ENCODE measurements at places on chromosomes 11 and 22. TPM values are rescaled to one million over a fixed set of nuclear protein-coding genes. Genes with fewer than 3 reads are reported as not detected.

DNA sequence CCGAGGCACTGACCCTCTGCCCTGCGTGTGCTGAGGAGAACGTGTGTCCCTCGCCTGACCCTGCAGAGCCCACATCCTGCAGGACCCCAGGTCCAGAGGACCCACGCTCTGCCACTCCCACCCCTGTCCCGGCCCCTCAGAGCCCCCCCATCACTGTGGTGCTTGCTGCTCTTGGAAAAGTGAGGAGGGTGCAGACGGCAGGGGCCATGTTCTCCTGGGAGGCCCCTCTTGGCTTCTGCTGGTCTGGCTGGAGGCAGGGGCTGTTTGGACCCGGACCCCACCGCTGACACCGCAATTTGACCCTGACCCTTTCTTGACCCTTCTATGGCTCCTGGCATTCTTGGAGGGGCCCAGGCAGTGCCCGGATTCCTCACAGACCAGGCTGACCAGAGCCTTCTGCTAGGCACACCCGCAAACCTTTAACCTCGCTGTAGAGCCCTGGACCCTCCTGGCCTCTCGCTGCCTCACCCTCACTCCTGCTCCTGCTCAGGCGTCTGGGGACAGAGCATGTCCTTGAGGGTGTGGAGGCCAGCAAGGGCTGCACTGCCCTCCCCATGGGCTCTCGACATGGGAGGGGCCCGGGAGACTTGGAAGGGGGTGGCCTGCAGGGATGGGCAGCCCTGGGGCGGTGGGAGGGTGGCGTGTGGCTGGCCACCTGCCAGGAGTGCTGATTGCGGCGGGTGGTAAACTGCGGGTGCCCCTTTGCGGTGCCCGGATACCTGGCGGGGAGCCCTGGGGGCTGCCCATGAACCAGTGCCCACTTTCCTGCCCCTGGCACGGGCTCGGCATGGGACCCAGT is 37.0 kb upstream of the MUC5AC start:
- DNase-seq = no peak

- no peak for DNase-seq
Measured at GRCh38 chr11:66055021-66055420, 2.9 kb downstream of the SF3B2 start.

- DNase-seq = no peak
Measured at GRCh38 chr11:68813773-68814172, 27.9 kb downstream of the CPT1A start.

GRCh38 chr11:113237261-113237660 is 77.1 kb upstream of the TTC12 start:
- DNase-seq = no peak

- DNase-seq = peak; percentile 88
Measured at GRCh38 chr11:111001986-111002611, 243.4 kb upstream of the POU2AF2 start.

DNA sequence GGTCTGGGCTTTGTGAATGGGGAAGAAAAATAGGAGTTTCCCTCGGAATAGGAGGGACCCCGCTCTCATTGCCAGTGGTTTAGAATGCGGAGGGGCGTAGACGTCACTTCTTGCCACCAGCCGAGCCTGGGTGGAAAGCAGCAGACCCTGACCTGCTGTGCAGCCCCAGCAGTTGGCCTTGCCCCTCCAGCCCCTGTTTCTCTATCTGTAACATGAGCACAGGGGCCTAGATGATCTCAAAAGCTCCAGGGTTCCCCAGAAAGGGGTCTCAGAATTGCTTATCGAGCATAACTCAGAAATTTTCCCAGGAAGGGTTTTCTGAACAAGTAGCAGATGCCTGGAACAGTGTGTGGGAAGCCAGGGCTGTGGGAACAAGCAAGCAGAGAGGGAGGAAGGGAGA is 43.9 kb downstream of the C11orf91 start:
- no peak for DNase-seq

DNA sequence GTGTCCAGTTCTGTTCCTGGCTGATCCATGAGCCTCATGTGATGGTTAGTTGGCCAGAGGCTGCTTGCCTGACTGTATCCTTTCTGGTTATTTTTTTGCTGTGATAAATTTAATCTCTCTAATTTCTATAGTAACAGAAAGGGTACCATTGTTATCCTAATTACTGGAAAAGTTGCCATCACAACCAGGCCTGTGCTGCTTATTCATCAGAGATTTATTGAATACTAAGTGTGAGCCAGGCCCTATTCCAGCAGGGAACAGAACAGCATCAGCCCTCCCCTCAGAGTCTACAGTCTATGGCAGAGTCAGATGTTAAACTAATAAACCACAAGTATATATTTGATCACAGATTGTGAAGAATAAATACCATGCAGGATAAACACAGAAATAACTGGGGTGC is 86.8 kb downstream of the DEPDC5 start:
- no peak for DNase-seq

DNA sequence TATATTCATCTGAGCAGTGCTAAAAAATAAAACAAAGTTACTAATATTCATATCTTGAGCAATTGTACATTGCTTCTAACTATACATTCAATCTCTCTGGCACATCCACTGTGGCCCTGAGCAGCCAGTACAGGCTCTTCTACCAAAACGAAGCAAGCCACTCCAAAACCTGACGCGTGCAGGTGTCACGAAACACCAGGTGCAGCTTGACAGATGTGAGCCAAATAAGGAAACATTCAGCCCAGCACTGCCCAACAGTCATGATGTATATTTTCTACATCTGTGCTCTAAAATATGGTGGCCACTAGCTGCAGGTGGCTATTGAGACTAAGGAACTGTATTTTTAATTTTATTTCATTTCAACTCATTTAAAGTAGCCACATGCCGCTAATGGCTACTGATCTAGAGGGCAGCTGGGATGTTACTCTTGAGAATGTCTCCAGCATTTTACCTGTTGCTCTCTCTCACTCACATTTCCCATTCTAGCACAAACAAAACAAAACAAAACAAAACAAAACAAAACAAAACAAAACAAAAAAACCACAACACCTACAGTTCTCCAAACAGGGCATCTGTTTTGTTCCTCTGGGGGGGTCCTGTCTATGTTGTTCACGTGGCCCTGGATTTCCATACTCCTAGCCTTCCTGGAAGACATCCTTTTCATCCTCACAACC is 77.7 kb downstream of the LARGE1 start:
- no peak for DNase-seq

DNA sequence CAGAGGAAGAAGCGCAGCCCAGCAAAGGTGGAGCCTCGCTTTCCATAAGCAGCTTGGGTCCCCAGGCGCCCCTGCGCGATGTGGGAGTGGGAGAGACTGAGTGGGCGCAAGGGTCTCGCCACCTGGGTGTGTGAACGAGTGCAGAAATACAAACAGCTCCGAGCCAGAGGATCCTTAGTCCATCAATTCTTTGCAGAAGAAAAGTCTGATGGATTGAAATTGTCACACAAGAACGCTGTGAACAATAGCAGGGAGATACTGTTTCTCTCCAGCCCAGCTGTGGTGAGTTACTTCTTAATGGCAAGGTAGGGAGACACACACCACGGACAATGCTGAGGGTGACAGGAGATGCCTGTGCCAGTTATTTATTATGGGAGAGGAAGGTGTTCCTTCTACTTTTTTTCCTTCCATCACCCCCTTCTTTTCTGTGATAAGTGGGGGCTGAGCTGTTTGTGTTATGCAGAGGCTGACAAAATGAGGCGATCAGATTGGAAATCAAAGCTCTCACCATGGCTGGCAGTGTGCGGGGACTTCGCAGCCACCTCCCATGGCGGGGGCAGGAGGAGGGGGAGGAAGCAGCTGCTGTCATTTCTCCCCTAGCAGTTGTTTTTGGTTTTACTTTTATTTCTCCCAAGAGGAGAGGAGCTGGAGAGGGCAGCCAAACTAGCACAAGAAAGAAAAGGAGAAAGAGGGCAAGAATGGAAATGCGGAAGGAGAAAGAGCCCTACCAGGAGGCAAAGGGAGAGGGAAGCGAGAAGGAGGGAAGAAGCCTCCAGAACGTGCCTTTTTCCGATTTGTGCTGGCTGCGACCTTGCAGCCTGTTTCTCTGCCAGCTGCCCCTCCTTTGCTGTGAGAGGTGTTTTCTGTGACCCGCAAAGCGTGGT is 755.8 kb downstream of the NTM start:
- DNase-seq = no peak

DNA sequence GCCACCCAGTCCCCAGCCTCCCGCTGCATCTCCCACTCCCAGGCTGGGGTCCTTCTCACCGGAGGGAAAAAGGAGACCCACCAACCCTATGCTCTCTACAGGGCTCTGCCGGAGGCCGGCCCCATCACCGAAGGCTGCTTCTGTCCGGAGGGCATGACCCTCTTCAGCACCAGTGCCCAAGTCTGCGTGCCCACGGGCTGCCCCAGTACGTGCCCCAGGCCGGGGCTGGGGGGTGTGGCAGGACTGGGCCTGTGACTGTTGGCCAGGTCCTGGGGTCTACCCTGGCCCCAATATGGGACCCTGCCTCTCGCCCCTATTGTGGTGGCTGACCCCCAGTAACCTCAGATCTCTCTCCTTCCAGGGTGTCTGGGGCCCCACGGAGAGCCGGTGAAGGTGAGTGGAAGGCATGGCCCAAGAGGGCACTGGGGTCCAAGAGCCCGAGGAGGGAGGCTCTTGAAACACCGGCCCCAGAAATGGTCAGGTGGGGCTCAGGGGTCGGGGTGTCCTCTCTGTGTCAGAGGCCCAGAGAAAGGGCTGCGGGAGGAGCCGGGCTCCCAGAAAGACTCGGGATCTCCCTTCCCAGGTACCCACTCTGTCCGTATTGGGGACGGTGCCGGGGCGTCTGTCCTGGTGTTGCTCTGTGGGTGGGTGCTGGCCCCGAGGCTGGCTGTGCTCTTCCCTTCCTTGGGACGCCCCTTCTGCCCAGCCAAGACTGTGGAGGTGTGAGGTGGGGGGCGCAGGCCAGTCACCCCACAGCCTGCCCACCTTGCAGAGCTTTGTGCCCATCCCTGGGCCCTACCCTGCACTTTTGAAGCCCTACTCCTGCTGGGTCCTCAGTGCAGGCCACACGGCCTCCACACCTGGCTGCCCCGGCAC is 26.1 kb upstream of the MUC5B start:
- no peak for DNase-seq

The SLC5A4 gene
- 0.14 TPM for total RNA-seq

The TMEM191C gene
- total RNA-seq = 3.4 TPM

The TECTA gene
- total RNA-seq = 0.84 TPM

The CBL gene
- total RNA-seq = 46.6 TPM

The OR5M8 gene
- not detected for total RNA-seq

The C11orf91 gene
- not detected for total RNA-seq
